ENCODE measurements at places on chromosomes 6 and 20.

DNA sequence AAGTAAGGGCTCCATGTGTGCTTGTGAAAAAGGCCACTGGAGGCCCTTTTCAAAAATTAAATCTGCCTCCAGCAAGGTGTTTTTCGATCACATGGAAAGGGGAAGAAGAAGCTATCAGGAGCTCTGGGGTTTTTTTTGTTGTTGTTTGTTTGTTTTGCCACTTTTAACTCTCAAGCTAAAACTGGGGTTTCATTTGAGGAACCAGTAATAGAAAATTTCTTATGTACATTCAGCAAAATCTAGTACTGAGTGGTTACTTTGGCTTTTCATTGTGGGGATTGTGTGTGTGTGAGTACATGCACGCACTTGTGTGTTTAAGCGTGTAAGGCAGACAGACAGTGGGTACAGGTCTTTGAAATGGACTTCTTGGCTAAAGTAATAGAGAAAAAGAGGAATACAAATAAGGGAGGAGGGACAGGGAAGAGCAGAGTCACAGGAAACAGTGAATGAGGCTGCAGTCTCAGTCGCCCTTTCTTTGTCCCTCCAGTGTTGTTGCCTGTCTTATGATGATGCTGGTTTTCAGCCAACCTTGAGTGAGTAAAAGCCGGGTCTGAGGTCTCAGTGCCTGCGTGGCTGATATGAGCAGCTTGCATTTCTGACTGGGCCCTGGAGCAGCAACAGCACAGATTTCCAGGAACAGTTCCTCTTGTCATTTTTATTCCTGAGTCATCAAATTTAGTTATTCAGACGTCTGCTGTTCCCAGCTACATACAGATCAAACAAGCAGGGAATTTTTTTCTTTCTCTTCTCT is 26.2 kb downstream of the SLC16A10 start:
- peak; percentile 33 for DNase-seq

GRCh38 chr6:35920793-35921732 is at the start of gene SRPK1:
Gene SRPK1, minus strand, starts transcription at chr6:35921098. Its CDS starts 42 bp downstream, at chr6:35921056.
- peak; percentile 76 for DNase-seq

- no peak for DNase-seq
These were observed 222.1 kb upstream of the RREB1 start for GRCh38 chr6:6885521-6886170.

GRCh38 chr6:232982-233640 is 59.2 kb upstream of the DUSP22 start:
- no peak for DNase-seq

- DNase-seq, result no peak
These were observed 12.1 kb upstream of the PRL start for GRCh38 chr6:22308939-22309338.

DNA sequence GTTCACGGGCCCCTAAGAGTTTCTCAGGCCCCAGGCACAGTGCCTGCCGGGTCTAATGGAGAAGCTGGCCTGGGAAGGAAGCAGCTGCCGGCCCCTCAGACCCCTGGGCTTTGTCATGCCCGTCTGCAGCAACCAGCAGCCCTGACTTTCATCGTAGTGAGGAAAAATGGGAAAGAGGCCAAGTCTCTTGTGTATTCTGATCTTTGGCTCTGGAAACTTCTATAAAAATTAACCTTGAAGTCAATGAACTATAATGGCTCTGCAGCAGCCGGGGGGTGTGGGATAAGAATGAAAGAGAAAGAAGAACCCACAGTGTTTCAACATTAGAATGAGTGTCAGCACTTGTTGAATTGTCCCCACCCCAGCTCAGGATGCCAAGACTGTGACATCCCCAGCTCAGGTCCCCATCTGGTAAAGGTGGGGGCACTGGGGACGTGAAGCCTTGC is 12.9 kb downstream of the TGM2 start:
- no peak for DNase-seq

DNA sequence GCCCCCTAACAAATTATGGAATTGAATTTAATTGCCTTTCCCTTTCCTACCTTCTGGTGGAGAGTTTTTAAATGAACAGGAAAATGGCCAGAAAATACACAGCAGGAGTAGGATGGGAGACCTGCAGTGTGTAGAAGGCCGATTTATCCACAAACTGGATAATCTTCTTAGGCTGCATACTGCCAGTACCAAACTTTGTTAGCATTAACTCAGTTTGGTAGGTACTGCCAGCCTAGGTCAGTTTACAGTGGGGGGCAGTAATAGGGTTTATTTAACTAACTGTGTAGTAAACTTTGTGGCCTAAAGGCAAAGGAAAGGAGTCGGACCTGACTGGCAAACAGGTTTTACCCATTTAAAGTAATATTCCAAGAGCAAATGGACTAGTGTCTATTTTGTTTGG is 4.6 kb downstream of the NCOA3 start:
- no peak for DNase-seq

GRCh38 chr6:16183187-16183664 is 54.3 kb downstream of the MYLIP start:
- peak; percentile 53 for DNase-seq

- no peak for DNase-seq
These were observed 138.3 kb upstream of the INSM1 start for GRCh38 chr20:20229595-20229994.

GRCh38 chr6:37695857-37696219 is 1.8 kb downstream of the MDGA1 start:
- no peak for DNase-seq

DNA sequence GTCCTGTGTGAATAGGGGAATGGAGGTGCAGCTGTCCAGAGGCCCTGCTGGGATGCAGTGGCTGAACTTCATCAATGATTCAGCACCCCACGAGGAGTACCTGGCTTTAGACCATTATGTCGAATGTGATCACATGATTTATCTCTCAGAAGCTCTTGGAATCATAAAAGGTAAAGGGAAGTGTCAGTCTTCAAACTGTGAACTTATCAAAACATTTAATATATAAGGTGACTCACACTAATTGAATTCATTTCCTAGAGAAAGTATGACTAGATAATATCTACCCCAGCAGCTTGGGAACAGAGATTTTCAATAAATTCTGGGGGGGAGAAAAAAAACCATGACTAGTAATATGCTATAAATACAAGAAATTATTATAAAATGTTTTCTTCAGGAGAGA is 29.5 kb downstream of the ALDH8A1 start:
- no peak for DNase-seq

- no peak for DNase-seq
These were observed 406 bp upstream of the TRIM26 start for GRCh38 chr6:30213667-30213956.

DNA sequence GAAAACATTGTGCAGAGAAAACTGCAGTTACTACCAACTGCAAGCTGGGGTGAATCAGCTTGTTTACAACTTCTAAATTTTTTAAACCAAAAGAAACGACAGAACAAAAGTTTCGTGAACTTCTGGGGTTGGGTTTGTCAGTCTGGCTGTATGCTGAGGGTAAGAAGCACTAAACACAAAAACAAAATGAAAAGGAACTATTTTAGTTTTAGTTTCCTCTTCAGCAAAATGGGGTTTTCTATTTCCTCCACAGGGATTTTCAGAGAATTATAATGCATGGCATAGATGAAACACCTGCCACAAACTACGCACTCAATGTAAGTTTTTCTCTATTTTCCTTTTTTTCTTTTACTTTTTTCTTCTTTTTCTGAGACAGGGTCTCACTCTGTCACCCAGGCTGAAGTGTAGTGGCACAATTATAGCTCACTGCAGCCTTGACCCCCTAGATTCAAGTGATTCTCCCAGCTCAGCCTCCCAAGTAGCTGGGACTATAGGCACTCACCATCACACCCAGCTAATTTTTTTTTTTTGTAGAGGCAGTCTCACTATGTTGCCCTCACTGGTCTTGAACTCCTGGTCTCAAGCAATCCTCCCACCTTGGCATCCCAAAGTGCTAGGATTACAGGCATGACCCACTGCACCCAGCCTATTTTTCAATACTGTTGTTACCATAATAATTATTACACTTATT is 40.6 kb downstream of the CGA start:
- no peak for DNase-seq

- DNase-seq, result no peak
These were observed 17.9 kb downstream of the MAVS start for GRCh38 chr20:3864518-3864917.

DNA sequence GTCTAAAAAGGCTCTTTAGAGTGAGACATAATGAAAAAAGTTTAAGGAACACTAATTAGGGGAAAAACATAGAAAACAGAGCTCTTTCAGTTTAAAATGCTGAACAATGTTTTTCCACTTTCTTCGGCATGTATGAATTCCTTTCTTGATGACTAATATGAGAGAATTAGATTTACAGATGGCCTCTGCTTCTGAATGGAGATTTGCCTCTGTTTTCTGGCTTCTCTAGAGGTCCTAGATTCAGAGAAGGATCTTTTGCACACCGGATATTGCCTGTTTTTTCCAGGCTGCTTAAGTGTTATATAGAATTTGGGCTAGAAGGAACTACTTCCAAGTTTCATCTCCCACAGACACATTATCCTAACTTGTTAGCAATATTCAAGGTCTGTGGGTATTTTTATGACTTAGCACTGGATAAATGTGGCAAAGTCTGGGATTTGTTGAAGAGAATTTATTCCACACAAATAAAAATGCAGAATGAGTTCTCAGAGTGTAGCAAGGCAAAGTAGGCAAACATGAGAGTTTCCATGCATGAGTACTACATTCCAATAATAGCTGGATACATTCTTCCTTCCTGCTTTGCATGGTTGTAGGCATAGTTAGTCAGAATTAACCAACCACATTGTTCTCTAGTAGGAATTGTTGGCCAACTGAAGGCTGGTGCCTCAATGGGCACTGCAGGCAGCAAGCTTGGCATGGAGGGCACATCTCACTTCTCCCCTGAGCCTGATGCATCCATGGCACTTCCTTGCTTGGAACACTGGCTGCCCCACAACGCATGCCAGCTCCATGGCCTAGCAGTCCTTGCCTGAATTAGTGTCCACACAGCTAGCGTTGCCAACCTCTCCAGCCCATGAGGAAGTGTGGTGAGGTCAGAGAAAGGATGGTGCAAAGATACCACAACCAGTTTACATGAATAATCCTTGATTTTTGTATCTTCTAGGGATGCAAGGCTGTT is 224.2 kb downstream of the CLIC5 start:
- peak; percentile 75 for DNase-seq

DNA sequence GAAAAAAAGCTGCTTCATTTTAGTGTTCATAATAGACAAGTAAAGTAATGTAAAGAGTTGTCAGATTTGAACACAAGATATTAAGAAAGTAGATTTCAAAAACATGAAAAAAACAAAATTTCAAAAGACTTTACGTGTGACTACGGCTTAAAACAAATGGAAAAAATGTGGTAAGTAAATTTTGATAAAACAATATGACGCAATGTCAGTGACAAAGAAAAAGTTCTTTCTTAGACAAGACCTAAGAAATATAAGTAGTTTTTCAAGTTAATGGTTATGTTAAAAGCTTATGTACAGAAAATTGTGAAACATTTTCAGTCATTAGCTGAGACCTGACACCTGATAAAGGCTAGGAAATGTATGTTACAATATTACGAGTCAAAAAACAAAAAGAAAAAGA is 73.7 kb upstream of the EYS start:
- DNase-seq, result no peak

- DNase-seq, result no peak
These were observed 419.5 kb upstream of the ID4 start for GRCh38 chr6:19417713-19418112.

- DNase-seq, result peak; percentile 88
These were observed 368.3 kb upstream of the SASH1 start for GRCh38 chr6:147974376-147974775.

DNA sequence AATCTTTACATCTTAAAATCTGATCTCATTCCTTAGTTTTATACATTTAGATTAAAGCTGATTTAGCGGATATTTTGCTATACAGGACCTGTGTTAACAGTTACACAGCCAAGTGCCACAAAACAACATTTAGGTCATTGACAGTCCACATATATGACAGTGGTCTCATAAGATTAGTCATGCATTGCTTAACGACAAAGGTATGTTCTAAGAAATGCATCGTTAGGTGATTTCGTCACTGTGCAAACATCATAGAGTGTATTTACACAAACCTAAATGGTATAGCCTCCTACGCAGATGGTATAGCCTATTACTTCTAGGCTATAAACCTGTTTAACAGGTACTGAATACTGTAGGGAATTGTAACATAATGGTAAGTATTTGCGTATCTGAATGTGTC is 21.6 kb downstream of the ADGRG6 start:
- no peak for DNase-seq

DNA sequence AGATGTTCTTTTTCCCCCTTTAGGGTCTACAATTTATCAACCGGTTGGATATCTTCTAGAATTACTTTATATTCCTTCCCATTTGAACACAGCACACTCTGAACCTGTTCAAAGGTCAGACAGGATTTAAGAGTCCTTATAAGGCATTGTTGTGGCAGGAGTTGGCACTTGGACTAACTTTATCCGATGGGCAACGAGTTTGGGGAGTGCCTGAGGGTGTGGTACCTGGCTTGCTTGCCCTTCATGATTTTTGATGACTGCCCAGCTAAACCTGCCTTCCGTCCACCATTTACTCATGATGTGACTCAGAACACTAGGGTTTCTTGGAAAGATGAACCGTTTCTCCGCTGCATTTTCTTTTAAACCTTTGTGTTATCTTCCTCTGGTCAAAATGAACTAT is 285.2 kb downstream of the FOXC1 start:
- DNase-seq, result no peak
